ENCODE measurements at places on chromosomes 13 and 19. TPM values are rescaled to one million over a fixed set of nuclear protein-coding genes. Genes with fewer than 3 reads are reported as not detected.

SIAH3 gene
- total RNA-seq, result not detected

IL12RB1 gene
- total RNA-seq, result 0.62 TPM

DNA sequence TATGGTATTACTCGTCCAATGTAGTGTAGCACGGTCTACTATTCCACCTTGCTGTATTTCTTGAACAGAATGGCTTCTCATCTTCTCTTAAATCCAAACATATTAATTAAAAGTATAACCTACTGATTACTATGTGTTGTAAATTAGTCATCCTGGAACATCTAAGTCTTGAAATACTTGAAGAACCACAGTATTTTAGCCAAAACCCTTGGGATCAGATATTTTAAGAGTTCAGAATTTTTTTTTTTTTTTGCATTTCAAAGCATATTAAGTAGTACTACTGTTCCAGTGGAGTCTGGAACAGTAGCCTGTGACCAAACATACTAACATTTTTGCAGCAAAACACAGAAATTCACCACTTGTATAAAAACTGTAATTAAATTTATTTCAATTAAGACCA lies 30.1 kb downstream of the ZC3H13 start:
- no peak overlapping the region for H3K27ac ChIP-seq
- no peaks in the 10 kb centered on the region for H3K4me1 ChIP-seq
- no peaks in the 10 kb centered on the region for H3K27me3 ChIP-seq
- H3K4me3 ChIP-seq, result no peak overlapping the region

DNA sequence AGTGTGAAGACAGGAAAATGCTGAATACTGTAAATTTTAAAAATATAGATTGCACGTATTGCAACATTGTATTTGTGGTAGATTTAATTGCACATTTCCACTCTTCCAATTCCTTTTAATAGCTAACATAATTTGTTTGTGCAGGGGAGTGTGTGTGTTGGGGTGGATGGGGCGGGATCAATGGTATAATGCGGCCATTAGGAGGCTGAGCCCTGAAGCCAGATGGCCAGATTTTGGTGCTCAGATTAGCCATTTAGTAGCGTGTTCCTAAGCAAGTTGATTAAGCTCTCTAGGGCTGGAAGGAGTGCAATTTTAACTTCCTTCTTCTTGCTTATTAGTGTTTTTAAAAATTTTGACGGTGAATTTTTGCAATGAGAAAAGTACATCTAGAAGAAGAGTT lies 5.8 kb downstream of the OXGR1 start:
- H3K27ac ChIP-seq, result no peak overlapping the region
- no peak for DNase-seq
- H3K36me3 ChIP-seq, result no peaks in the 10 kb centered on the region
- no peak overlapping the region for H3K4me3 ChIP-seq
- no peaks in the 10 kb centered on the region for H3K4me1 ChIP-seq
- H3K27me3 ChIP-seq, result no peaks in the 10 kb centered on the region

- no peaks in the 10 kb centered on the region for H3K4me1 ChIP-seq
- H3K36me3 ChIP-seq, result no peaks in the 10 kb centered on the region
- no peaks in the 10 kb centered on the region for H3K27me3 ChIP-seq
- no peak for DNase-seq
These were observed 339.2 kb downstream of the MYO16 start for GRCh38 chr13:108968566-108968965.

All from prostate gland (tissue), 2 donors.